NCI-H2171 treated with DMSO at 0.1 percent for 48 hours (cell line): ENCODE measurements at places on chromosomes 13 and 19.

- no peak for DNase-seq
These were observed 10.1 kb downstream of the NFILZ start for GRCh38 chr19:8640402-8641004.

DNA sequence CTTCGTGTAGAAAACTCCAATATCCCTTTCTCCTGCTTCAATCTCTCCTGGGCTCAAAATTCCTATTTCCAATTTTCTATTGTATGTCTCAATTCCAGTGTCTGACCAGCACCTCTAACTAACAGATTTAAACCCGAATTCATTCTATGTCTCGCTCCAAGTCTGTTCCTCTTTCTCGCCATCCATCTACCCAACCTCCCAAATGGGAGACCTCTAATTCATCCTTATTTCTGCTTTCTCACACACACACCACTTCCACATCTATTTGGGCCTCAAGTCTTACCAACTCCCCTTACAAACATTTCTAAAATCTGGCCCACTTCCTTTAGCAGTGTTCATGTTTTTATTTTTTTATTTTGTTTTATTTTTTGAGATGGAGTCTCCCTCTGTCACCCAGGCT lies 53.3 kb downstream of the MBD3L2B start:
- no peak for DNase-seq

GRCh38 chr19:31171936-31172335 lies 177.3 kb downstream of the TSHZ3 start:
- no peak for DNase-seq

DNA sequence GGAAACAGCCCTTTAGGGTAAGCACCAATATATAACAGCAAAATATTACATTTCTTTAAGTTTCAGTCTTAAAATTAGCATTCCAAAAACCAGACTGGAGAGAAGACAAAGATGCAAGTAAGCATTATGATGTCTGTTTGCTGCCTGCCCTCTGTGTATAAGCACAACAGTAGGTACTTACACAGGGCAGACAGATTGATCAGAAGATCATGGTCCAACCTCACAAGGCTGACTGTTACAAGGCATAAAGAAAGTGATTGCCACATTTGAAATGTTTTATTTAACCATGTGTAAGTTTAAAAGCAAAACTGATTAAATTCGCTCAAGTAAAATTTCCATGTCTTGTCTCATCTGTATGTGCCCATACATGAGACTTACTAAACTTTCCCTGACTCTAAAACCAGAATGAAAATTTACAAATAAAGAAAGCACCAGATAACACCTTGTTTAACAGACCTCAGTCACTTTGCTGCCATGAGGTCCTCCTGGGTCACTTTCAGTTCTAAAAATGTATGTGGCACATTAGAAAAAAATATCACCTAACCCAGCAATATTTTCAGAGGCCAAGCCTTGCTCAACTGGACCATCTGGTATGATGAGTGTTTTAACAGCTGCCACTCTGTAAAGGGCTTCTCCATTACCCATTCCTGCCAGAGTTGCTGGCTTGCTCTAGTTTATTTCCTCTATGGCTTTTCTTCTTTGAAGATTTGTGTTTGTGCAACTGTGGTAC lies 297.0 kb downstream of the RBM26 start:
- DNase-seq = peak; percentile 75

DNA sequence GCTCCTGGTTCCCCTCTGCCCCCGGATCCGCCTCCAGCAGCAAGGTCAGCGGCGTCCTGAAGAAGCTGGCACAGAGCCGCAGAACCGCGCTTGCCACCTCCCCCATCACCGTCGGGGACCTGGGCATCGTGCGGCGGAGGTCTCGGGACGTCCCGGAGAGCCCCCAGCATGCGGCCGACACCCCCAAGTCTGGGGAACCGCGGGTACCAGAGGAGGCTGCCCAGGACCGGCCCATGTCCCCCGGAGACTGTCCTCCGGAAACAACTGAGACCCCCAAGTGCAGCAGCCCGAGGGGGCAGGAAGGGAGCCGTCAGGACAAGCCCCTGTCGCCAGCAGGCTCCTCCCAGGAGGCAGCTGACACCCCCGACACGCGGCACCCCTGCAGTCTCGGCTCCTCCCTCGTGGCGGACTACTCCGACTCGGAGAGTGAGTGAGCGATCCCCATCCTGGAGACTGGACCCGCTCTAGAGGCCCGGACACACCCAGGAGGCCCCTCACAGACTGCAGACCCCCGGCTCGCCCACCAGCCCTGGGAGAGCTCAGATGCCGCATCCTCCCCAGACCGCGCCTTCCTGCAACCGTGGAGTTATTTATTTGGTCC lies 1.6 kb upstream of the MRI1 start:
- no peak for DNase-seq

- no peak for DNase-seq
These were observed 7.7 kb upstream of the PROZ start for GRCh38 chr13:113150550-113151365.

GRCh38 chr19:13118424-13119193 lies 545 bp downstream of the NACC1 start:
- peak; percentile 58 for DNase-seq

GRCh38 chr19:13887517-13887916 lies 10.6 kb downstream of the NANOS3 start:
- no peak for DNase-seq

GRCh38 chr13:39405107-39405506 lies 197.9 kb downstream of the LHFPL6 start:
- DNase-seq = no peak

- DNase-seq = no peak
These were observed 6.9 kb downstream of the ACOD1 start for GRCh38 chr13:76955193-76955592.

DNA sequence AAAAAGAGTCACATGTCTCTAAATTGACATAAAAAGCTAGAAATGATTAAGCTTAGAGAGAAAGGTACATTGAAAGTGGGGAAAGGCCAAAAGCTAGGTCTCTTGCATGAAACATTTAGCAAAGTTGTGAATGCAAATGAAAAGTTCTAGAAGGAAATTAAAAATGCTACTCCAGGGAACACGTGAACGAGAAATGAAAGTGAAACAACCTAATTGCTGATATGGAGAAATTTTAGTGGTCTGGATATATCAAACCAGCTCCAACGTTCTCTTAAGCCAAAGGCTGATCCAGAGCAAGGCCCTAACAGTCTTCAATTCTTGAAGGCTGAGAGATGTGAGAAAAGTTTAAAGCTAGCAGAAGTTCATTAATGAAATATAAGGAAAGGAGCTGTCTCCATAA lies 419.8 kb downstream of the SLITRK6 start:
- DNase-seq = no peak

DNA sequence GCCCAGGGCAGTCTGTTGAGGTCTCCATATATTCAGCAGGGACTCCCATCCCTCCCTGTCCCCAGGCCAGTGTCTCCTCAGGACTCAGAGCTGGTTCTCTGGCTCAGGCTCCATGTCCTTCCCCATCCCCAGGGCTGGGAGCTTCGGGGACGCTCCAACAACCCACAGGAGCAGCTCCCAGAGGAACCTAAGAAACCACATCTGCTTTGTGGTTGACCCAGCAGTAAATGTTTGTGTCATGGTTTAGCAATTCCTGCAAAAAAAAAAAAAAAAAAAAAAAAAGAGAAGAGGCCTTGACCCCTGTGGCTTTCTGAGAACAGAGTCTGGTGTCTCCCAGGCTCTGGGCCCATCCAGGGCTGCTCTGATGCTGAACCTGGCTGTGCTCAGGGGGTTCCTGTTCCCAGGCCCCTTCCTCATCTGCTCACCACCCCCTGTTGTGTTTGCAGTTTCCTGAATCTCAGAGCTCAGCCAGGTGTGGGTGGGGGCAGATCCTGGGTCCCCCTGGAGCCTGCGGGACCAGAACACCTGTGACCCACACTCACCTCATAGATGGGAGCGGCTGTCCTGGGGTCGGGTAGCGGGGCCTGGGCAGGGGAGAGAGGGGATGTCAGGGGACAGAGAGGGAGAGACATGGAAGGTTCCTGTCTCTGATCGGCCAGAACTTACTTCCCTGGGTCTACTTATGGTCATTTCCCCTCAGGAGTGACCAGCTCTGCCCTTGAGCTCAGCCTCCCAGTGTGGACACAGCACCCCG lies 25.2 kb upstream of the CEACAM1 start:
- no peak for DNase-seq

- DNase-seq = peak; percentile 17
These were observed 2.2 kb downstream of the ZSCAN22 start for GRCh38 chr19:58328999-58329398.

GRCh38 chr19:11505032-11505503 lies 571 bp downstream of the ZNF653 start:
- peak; percentile 94 for DNase-seq

DNA sequence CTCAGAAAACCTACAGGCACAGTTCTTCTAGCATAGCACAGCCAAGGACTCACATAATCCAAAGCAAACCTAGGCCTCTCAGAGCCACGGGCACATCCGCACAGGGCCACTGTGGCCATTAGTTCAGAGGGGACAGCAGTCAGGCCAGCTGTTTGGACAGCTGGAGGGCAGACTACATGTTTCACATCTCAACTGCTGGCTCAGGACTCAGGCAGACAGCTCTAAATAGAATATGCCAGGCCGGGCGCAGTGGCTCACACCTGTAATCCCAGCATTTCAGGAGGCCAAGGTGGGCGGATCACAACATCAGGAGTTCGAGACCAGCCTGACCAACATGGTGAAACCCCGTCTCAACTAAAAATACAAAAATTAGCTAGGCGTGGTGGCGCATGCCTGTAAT lies 26.8 kb downstream of the SAFB2 start:
- DNase-seq = no peak
